ENCODE measurements at places on chromosomes 5 and 9.

- DNase-seq: no peak
These were observed 57.4 kb downstream of the LHFPL2 start for GRCh38 chr5:78591138-78591612.

- DNase-seq: no peak
These were observed 615 bp downstream of the PSMD5 start for GRCh38 chr9:120841930-120842684.

GRCh38 chr5:138287246-138287645 is 12.8 kb upstream of the GFRA3 start:
- no peak for DNase-seq

- no peak for DNase-seq
These were observed 30.1 kb downstream of the NIPSNAP3B start for GRCh38 chr9:104794070-104794469.

GRCh38 chr5:133696006-133696584 is 83.8 kb upstream of the FSTL4 start:
- no peak for DNase-seq

DNA sequence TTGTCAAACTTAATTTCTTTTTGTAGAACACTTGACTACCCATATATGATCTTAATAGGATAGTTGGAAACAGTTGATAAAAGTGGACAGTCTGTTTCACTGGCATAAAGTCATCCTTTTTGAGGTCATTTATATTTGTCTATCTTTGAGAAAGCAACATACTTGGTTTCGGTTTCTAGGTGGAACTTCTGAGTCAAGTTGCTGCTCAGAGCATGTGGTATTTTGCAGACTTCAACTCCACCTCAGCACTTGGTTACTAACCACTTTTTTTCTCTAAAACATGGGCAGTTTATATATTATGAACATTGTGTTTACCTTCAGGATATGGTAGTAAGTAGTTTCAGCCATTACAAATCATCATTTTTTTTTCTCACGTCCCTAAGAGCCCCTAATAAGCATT is 1749.0 kb upstream of the C9orf72 start:
- no peak for DNase-seq

DNA sequence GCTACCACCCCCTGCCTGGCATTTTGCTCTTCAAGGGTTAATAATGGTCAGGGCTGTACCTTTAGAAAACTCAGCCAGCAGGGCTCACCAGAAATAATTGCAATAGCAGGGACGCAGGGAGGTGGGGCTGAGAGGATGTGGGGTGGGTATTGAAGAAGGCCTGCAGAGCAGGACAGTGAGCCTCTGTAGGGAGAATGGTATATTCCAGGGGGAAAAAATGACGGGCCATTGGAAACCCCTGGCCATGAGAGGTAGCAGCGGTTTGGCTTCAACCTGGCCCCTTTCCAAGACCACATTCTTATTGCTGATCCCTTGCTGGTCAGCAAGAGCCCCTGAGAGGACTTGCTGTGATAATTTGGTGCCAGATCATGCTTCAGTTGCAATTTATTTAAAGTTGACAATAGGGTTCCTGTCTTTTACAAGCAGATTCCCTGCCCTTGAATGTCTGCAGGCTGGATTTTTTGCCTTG is 36.7 kb upstream of the CTNNA1 start:
- DNase-seq: no peak

- no peak for DNase-seq
These were observed 53.9 kb downstream of the AHRR start for GRCh38 chr5:375336-375920.

DNA sequence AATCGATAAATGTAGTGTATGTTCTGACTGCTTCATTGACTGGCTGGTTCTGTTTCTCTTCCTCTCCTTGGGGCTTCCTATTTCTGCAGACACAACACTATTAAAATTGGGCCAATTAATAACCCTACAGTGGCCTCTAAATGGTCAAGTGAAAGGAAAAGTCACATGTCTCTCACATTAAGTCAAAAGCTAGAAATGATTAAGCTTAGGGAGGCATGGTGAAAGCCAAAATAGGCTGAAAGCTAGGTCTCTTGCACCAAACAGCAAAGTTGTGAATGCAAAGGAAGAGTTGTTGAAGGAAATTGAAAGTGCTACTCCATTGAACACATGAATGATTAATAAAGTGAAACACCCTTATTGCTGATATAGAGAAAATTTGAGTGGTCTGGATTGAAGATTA is 58.2 kb downstream of the CCNH start:
- DNase-seq: no peak

- DNase-seq: no peak
These were observed 19.5 kb upstream of the ARAP3 start for GRCh38 chr5:141701360-141702119.

GRCh38 chr5:62701036-62701435 is 122.4 kb downstream of the LRRC70 start:
- no peak for DNase-seq

DNA sequence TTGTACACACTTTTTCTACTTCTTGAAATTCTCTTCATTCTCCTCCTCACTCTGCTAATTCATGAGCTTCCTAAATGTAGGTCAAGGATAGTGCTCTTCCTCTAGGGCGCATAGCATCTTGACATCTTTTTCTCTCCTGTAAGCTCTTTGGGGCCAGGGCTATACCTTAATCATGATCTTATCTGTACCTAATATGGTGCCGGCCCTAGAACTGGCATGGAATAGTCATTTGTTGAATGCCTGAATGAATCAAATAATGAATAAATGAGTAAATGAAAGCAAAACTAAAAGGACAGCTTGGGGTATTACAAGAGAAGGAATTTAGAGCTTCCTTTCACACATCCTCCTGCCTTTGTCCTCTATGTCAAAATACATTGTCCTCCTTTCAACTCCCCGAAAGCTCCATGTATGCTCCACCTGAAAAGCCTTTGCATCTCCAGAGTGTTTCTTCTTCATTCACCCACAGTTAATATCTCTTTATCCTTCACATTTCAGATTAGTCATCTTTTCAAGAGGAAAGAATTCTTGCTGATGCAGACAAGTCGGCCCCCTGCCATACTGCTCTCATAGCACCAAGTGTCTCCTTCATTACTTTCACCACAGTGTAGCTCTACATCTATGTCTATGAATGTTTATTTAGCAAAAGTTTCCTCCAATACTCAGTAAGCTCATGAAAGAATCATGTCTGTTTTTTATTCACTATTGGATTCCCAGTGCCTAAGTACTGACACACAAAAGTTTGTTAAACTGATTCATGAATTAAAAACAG is 16.4 kb upstream of the PPP2R2B start:
- DNase-seq: no peak

GRCh38 chr5:98929710-98930298 is 997 bp upstream of the CHD1 start:
- no peak for DNase-seq

DNA sequence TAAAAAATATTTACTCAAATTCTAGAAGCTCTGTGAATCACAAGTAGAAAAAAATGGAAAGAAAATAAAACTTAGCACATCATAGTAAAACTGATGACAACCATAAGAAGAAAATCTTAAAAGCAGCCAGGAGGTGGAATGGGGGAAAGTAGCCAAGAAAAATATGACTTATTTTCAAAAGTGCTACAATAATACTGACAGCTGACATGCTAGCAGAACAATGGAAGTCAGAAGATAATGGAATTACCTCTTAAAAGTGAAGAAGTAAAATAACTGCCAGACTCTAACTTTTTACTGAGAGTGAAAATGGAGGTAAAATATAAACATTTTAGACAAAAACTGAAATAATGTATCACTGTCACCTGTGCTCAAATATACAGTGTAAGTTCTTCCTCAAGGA is 532.2 kb upstream of the SGCD start:
- no peak for DNase-seq

Data from stimulated activated naive CD8-positive, alpha-beta T cell treated with anti-CD3 and anti-CD28 coated beads, Interleukin-15, amount 100 ng/mL, for 72 hours (primary cell).